ENCODE measurements at places on chromosomes 2 and 18.

- no peak for DNase-seq
Observed at GRCh38 chr2:22753476-22753875, 631.5 kb upstream of the KLHL29 start.

DNA sequence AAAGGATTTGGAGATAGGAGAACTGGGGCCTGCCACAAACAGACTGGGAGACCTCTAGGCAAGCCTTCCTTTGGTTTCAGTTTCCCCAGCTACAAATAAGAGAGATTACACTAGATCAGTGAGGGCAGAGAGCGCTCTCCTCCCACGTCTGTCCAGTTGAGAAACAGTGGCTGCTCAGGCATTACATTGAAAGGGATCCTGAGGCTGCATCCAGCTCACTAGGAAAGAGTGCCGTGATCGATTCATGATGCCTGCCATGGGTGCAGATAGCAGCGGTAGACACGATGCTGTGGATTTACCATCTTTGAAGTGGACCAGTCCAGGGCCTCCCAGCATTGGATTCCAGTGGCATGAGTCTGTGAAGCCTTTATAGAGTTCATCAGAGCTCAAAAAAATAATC is 62.6 kb downstream of the EN1 start:
- DNase-seq = no peak

GRCh38 chr18:73647391-73647790 is 500.2 kb downstream of the FBXO15 start:
- DNase-seq = no peak

DNA sequence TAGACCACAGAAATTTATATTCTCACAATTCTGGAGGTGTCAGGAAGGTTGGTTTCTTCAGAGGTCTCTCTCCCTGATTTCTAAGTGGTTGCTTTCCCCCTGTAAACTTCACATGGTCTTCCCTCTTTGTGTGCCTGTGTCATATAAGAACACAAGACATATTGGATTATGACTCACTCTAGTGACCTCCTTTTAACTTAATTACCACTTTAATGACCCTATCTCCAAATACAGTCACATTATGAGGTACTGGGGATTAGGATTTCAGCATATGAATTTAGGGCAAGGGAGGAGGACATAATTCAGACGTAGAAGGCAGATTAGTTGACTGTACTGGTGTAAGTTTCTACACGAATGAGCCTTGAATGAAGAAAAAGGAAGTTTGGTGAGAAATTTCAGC is 38.2 kb upstream of the EPHA4 start:
- DNase-seq = no peak

DNA sequence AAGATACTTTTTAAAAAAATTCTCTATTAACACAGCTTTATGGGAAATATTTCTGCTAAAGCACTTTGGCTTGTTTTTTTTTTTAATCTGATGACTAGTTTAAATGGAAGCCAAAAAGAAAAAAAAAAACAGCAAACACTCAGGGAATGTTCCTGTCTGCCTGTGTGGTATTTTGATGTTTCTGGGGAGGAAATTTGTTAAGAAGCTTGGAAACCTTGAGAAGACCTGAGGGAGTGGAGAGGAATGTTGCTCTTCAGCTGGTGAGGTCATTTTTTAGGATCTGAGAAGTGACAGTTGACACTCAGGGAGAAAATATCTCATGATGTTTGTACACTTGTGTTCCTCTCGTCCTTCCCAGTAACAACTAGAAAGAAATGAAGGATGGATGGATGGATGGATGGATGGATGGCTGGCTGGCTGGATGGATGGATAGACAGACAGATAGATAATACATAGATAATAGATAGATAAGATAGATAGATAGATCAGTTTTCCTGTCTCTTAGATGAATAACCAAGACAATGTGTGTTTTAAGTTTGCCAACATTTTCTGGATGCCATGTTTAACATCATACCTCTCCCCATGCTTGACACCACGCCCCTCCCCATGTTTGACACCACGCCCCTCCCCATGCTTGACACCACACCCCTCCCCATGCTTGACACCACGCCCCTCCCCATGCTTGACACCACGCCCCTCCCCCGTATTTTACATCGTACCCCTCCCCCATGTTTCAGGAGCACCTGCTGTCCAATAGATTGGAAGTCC is 84.8 kb downstream of the CTIF start:
- no peak for DNase-seq

GRCh38 chr2:10873171-10873570 is 38.6 kb upstream of the KCNF1 start:
- no peak for DNase-seq

DNA sequence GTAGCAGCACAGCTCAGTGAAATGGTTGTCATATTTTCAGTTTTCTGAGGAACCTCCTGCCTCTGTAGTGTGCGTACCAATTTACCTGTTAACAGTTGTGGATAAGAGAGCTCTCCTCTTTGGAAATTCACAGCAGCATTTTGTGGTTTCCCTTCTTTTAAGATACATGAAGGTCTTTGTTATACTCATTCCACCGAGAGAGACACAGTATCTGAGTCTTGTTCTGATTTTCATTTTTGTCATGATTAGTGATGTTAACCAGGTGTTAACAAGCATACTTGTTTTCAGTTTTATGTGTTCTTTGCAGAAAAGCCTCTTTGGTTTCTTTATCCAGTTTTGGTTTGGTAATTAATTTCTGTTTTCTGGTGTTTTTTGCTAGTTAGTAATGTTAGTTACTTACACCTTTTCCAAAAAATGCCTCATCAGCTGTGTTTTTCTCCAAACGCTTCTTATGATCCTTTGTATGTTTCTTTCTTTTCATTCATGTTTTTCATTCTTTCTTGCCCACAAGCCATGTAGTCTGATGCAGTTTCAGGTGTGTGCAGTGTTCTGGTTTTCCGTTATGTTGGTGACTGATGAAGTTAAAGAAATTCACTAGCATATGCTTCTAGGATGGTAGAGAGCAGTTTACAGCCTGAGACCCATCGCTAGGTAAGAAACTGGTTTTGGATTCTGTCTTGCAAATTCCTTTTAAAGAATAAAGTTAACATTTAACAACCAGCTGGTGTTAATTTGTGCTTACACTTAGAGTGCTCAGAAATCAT is 30.1 kb downstream of the CCDC74A start:
- no peak for DNase-seq

GRCh38 chr2:30361751-30362394 is 85.2 kb upstream of the LCLAT1 start:
- DNase-seq = no peak

GRCh38 chr2:158498749-158499136 is 42.0 kb downstream of the PKP4 start:
- no peak for DNase-seq

DNA sequence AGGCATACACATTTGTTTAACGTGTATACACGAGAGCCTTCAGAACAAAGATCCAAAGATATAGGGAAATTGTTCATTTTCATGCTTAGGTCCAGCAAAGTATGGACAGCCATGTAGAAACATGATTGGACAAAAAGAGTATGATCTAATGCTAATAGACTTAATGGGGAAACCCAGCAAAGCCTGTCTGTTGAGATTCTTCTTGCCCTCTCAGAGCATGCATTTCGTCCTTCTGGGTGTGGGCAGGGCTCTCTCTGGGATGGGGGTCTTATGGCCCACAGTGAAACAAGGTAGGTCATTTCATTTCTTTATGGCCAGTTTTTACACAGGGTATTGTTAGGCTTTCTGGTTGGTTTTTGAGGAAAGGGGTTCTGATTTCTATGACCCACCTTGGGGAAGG is 124.4 kb downstream of the COMMD1 start:
- no peak for DNase-seq

DNA sequence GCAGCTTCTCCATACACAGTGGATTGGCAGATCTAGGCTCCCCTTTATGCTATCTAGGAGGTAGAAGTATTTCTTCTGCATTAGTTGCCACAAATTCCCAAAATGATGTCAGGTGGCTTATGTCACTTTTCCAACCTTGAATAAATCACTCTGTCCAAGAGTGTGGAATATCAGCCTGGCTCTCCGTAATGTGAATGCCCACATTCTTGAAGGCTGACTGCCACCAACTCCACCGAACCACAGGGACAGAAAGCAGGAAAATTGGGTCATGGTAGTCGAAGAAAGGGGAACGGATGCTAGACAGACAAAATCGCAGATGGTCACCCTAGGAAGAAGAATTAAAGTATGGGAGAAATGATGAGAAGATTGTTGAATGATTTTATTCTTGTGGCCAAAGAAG is 624.9 kb upstream of the CDH2 start:
- no peak for DNase-seq

DNA sequence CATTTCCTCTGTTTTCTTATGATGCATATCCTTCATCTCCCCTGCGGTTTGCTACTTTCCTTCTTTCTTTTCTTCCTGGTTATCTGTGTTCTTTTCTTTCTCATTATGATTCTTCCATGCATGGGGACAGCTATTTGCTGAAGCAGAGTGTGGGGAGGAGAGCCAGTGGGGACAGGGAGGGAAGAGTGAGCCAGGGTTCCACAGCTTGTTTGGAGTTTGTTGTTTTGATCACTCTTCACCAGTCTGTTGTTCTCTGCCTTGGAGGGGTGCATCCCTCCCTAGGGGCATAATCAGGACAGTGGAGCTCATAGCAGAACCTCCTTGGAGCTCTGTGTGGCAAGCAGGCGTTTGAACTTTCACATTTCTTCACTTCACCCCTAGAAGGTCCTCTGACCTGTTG is 68.0 kb downstream of the ADAM23 start:
- DNase-seq = no peak

- no peak for DNase-seq
Observed at GRCh38 chr2:239249776-239250175, 151.0 kb downstream of the HDAC4 start.

GRCh38 chr18:37720663-37721062 is 155.1 kb upstream of the CELF4 start:
- DNase-seq = no peak

DNA sequence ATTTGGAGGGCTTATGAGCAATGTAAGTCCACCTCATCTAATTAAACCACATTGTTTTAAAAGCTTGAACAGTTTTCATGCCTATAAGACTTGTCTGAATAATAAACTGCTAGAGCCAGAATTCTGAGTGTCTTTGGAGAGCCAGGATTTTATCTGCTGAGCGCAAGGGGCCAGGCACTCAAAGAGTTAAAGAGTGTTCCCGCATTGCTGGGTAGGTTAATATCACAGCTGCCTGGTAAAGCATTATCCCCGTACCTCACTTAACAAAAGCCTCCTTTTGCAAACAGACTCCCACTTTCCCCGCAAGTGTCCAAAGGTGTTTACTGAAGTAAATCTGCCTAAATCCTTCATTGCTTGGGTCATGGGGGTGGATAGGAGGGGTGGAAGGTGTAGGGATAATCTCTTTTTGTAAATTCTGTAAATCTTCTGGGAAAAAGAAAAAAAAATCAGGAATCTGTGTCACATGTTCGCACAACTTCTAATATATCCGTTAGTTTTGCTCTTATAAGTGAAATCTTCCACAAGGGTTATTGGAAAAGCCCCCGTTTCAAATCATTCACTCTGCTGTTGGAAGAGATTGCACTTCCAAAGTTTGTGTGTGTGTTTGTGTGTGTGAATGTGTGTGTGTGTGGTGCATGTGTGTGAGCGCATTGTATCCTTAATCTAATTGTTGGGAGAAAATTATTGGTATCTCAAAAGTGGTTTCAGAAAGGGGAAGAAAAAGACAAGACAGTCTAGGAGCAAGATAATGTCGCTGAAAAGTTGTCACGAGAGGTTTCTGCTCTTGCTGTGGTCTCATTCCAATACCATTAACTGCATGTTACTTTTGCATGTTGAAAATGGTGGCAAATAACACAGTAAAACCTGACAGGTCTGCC is 10.7 kb downstream of the ZEB2 start:
- no peak for DNase-seq

- DNase-seq = no peak
Observed at GRCh38 chr2:119659601-119660342, 19.2 kb upstream of the TMEM177 start.

- no peak for DNase-seq
Observed at GRCh38 chr2:170711196-170711773, 3.9 kb upstream of the SP5 start.

DNA sequence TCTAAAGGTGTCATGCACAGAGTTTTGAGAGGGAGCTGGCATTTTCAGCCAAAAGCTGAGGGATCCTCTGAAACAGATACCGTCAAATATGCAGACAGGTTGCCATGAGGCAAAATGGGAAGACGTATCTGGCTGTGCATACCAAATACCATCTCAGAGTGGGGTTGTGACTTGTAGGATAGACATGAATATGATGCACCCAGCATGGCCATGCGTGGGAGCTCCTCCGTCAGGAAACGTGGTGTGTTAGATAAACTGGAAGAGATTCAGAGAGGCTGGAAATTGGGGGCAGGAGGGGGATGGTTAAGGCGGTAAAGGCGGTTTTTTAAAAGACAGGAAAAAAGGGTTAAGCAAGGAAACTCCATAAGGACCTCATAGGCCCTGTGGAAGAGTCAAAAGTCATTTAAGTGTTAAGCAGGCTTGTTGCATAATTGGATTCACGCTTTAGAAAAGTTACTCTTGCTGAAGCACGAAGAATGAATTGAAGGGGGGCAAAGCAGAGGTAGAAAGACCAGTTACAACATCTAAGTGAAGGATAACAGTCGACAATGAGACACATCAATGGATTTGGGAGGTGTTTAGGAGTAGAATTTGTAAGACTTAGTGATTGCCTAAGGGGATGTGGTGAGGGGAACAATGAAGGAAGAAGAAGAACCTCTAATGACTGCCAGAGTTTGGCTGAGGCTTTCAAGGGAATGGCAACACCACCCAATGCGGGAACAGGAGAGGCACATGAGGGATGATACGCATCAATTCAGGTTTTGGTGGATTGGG is 139.6 kb upstream of the CTAGE1 start:
- no peak for DNase-seq

DNA sequence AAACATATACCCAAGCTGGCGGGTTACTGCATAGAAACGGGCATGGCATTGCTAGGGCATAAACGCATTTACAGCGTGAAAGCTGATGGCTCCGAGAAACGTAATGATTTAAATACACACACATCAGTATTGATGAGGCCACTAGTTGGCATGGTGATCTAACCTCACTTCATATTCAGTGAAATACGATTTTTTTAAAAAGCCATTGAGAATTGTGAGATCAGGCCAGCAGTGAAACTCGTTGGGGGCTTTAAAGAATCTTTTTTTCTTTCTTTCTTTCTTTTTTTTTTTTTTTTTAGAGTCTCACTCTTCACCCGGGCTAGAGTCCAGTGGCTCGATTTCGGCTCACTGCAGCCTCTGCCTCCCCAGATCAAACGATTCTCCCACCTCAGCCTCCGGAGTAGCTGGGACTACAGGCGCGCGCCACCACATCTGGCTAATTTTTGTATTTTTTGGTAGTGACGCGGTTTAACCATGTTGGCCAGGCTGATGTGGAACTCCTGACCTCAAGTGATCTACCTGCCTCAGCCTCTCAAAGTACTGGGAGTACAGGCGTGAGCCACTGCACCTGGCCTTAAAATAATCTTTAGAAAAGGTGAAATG is 2.4 kb upstream of the SMAD7 start:
- no peak for DNase-seq

GRCh38 chr2:33395655-33396249 is 80.7 kb upstream of the RASGRP3 start:
- no peak for DNase-seq

All from stimulated activated CD8-positive, alpha-beta memory T cell treated with anti-CD3 and anti-CD28 coated beads, Interleukin-4, amount 100 ng/mL, for 4 hours (primary cell).